Aorta (tissue), 5 donors: ENCODE measurements at places on chromosomes 16 and 17. TPM values are rescaled to one million over a fixed set of nuclear protein-coding genes. Genes with fewer than 3 reads are reported as not detected.

Gene CLEC3A
- not detected for polyA plus RNA-seq

GRCh38 chr17:6706996-6707395, 6.2 kb downstream of the SLC13A5 start:
- no peak for DNase-seq

DNA sequence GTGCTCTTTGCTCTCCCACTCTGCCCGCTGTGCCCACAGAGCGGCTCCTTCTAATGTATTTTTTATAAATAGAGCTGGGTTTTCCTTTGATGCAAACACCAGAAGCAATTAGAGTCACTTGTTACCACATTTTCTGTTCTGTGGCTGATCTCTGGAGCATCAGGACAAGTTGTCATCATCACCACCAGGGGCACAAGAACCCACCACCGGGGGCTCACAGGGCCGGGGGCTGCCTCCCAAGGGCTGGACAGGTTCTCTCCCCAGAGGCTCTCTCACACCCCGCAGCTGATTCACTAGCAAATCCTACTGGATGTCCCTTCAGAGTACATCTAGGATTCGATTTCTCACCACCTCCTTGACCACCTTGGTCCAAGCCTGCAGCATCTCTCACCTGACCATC, 18.5 kb downstream of the C16orf82 start:
- no peak for DNase-seq

- DNase-seq = no peak
Measured at GRCh38 chr16:53465606-53466280, 31.5 kb downstream of the RBL2 start.

DNA sequence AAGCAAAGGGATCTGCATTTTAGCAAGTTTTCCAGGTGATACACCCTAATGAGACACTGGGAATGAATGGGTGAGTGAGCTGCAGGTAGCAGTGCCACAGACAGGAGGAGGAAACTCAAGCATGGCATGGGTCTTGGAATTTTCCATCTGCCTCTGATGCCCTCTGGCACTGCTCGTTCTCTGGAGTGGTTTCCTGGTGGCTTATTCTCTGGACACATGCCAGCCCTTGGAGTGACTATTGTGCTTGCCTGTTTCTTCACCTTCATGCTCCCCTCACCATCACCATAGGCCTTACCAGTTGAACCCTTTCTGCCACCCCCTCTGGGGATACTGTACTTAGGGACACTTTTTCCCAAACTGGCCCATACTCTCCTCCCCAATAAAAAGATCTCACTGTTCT, 1.6 kb downstream of the COASY start:
- peak; percentile 10 for DNase-seq
